Activated T-helper 9 cell treated with anti-CD3 and anti-CD28 coated beads, Interleukin-2, amount 50 U/mL, for 16 hours (primary cell): ENCODE measurements at places on chromosomes 3 and 15.

- DNase-seq, result no peak
Measured at GRCh38 chr15:57554063-57554811, 37.5 kb upstream of the MYZAP start.

GRCh38 chr15:31379042-31379441 lies 52.4 kb downstream of the KLF13 start:
- DNase-seq, result no peak

DNA sequence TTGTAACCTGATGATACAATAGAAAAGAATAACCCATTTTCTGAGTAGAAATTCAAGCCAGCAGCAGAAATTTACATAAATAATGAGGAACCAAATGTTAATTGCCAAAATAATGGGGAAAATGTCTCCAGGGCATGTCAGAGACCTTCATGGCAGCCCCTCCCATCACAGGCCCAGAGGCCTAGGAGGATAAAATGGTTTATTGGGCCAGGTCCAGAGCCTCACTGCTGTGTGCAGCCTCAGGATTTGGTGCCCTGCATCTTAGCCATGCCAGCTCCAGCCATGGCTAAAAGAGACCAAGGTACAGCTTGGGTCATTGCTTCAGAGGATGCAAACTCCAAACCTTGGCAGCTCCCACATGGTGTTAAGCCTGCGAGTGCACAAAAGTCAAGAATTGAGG lies 352.1 kb upstream of the MEIS2 start:
- no peak for DNase-seq

- no peak for DNase-seq
Measured at GRCh38 chr3:106371221-106371970, 502.6 kb upstream of the CBLB start.

DNA sequence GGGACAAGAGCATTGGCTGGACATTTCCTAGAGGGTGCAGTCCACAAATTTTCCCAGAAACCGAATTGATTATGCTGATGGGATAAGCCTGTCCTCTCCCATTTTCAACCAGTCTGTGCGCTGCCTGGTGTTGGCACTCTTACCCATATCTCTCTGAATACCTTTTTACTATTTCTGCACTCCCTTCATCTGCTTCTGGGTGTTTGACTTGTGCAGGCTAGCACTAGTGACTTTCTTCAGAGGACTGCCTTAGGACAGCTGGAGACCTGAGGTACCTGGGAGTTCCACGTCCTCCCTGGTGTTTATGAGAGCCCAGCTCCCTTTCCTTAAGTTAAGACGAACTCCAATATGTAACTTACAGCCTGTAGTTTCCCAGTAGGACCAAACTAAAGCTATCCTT lies 50.2 kb downstream of the RBMS3 start:
- DNase-seq, result no peak

GRCh38 chr3:63521657-63522056 lies 130.8 kb upstream of the SNTN start:
- DNase-seq, result no peak

DNA sequence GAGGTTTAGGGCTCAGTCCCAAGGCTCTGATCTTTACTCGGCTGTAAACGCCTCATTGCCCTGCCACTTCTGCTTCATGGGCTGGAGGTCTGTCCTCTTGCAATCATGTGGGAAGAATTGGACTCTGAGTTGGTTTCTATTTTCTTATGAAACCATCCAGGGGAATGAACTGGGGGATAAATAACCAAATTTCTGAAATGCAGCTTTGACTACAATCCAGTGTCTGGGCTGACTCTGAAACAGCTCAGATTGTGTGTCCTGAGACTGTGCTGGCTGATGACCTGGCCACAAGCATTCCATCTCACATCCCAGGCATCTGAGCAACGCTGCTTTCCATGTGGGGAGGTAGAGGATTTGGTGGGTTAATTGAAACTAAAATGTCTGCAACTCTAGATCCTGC lies 71.0 kb upstream of the GALNT15 start:
- DNase-seq, result no peak

- DNase-seq, result no peak
Measured at GRCh38 chr3:53764026-53764775, 82.0 kb downstream of the CHDH start.

DNA sequence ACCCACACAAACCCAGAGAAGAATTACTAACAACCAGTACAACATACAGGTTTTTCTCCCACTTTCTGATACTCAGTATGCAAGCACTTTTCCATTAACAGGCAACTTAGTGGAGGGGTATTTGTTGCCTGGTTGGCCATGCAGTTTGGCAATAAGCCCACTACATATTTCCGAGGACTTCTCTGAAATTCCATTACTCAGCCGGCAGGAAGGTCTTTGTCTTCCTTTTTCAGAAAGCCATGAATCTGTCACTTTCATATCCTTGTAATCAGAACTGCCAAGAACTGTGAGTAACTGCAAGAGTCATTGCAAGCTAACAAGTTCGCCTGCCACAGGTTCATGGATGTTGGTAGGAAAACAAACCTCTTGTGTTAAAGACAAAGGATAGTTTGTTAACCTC lies 422.3 kb upstream of the ROBO1 start:
- no peak for DNase-seq

DNA sequence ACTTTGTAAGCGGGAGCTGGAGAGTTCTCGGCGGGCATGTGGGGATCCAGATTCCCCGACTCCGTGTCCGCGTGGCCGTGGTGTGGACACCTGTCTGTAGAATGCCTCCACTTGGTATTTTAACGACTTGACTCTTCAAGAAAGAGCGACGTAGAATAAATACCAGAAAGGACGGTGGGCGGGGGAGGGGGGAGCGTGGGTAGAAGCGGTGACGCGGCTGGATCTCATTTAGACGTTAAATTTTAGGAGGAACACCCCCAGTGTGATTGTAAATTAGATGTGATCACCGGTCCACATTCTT lies 620 bp upstream of the PYGO1 start:
- DNase-seq, result no peak

DNA sequence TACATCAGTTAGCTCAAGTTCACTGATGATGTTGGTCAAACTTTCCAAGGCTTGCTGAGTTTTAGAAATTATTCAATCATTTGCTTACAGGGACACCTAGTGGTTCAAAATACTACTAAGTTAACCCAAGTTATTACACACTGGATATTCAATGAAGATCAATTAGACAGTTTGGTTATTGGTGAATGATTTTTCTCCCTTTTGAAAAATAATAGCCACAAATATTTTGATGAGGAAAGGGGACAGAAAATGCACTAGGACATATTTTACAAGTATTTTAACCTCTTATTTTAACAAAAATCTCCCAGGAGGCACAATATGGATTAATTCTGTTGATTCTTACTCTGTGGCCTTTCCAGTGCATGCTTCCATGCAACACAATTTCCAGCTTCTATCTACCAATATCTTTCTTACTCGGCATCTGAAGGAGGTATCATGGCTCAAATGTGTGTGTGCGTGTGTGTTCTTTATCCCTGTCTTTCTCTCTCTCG lies 20.1 kb upstream of the GOLGA6L2 start:
- no peak for DNase-seq

DNA sequence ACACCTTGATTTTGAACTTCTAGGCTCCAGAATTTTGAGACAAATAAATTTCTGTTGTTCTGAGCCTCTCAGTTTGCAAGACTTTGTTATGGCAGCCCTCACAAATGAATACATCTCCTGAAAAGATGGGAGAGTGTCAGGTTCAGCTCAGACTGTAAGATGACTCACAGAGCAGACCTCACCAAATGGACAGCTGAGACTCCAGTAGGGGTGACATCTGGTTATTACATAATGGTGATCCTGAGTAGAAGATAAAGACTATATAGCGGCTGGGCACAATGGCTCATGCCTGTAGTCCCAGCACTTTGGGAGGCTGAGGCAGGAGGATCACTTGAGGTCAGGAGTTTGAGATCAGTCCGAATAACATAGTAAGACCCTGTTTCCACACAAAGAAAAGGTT lies 26.2 kb upstream of the MTMR14 start:
- DNase-seq, result no peak

DNA sequence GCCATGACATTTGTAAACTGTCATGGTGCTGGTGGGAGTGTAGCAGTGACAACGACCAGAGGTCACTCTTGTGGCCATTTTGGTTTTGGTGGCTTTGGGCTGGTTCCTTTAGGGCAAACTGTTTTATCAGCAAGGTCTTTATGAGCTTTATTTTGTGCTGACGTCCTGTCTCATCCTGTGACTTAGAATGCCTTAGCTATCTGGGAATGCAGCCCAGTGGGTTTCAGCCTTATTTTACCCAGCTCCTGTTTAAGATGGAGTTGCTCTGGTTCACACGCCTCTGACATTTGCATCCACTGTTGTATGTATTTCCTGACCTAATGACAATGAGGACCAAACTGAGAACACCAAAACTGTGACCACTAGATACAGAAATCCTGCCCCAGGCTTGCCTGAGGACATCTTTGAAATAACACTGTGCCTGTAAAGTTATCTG lies 37.6 kb downstream of the RAB8B start:
- no peak for DNase-seq

- DNase-seq, result no peak
Measured at GRCh38 chr15:77781946-77782240, 149.2 kb upstream of the LINGO1 start.

- DNase-seq, result no peak
Measured at GRCh38 chr15:74789741-74790079, 7.8 kb downstream of the CSK start.

DNA sequence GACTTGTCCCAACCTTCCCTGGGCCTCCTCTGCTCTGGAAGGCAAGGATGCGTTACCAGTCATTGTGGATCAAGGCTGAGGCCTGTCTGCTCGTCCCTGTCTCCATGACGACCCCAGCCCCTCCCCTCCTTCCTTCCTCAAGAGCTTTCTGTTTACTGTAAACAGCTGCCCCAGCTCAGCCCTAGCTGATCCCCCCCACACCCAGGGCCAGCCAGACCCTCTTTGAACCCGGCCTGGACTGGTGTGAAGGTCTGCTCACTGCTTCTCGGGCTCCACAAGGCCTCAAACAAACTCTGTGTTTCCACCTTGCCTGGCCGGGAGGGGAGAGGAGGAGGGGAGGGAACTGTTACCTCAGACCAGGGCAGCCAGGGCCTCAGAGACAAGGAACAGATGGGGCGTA lies 16.9 kb downstream of the VPS18 start:
- DNase-seq, result no peak

- no peak for DNase-seq
Measured at GRCh38 chr3:17985658-17986347, 243.4 kb upstream of the TBC1D5 start.

- DNase-seq, result no peak
Measured at GRCh38 chr3:148694116-148694515, 3.6 kb upstream of the AGTR1 start.

DNA sequence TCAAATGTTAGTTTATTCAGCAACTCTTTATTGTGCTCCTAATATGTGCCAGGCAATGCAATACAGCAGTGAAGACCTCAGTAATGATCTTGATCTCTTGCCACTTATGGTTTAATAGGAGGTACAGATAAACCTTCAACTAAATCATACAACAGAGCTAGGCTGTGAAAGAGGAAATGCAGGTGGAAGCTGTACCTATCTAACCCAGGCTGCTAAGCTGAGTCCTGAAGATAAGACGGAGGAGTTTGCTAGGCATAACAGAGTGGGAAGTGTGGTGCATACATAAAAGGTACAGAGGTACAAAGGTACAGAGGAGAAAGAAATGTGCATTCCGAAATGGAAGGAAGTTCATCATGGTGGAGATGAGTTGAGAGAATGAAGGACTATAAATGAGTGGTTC lies 35.0 kb downstream of the KBTBD8 start:
- DNase-seq, result no peak

GRCh38 chr15:100031665-100032357 lies 298.6 kb upstream of the LYSMD4 start:
- no peak for DNase-seq

DNA sequence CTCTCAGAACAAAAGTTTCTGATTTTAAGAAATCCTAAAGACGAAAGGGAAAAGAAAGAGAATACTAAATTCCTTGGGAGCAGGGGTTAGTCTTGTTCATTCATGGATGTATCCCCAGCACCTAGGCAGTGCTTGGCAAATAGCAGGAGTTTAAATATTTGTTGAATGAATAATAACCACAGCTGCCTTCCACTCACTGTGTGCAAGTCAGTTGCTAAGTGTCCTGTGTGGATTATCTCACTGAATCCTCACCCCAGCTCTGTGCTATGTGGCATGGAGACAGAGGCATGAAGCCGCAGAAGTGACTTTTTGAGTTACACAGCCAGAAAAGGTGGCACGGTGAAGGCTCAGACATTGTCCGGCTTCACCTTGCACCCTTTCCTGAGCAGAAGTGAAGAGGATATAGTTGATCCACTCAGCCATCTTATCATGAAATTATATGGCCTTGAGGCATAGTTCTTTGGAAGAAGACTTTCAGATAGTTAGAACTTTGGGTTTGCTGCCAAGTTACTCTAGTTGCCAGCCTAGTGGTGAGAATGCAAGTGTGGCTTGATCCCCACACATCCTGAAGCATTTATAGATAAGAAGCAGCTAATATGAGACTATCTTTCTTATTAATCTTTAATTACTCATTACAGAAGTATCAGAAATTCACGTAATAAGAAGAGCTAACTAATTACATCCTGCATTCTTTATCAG lies 355.5 kb downstream of the LRTM1 start:
- no peak for DNase-seq
